Dorsolateral prefrontal cortex (tissue), 122 donors: ENCODE measurements at places on chromosomes 5 and 9.
A peak's percentile ranks its signal among the peaks of the same experiment; 100 is the strongest.

- DNase-seq, result no peak
These were observed 36.4 kb upstream of the DAB2 start for GRCh38 chr5:39461007-39461682.

DNA sequence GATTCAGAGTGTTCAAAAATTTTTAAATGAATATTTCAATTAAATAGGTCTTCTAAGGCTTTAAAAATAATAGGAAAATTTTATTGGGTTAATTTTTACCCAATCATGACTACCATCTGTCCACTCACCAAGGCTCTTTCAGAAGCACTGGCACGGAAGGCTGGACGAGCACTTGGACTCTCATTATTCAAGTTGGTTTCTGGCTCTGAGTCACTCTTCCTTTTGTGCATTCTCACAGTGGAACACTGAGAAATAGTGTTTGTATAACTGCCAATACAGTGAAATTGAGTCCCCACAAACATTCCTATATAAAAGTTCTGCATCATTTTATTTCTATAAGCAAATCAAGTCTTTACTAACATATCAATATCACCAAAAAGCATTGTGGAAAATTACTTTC is 1149.0 kb downstream of the EFNA5 start:
- DNase-seq, result no peak

DNA sequence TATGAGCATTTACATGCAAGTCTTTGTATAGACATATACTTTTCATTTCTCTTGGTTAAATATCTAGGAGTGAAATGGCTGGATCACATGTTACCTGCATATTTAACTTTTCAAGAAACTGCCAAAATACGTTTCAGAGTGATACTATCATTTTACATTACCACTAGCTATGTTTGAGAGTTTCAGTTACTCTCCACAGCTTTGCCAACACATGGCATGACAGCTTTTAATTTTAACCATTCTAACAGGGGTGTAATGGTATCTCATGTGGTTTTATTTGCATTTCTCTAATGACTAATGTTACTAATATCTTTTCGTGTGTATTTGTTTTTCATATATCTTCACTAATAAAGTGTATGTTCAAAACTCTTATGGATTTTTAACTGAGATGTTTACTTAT is 99.8 kb downstream of the DTWD2 start:
- DNase-seq, result no peak

DNA sequence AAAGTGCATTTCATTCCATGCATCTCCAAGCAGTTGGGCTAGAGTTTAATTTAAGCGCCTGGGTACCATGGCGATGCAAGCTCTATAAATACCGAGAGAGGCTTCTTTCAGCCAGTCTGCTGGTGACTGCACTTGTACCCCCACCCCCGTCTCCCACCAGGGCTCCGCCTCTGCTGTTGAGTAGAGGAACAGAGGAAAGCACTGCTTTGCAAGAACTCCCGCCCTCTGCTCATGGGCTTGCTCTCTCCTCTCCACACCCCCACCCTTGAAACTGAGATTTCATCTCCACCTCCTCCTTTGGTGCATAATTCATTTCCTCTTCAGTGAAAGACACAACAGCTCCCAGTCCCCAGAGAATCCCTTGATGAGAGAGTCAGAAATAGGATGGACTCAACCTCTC is 5.1 kb upstream of the WWC1 start:
- peak; percentile 62 for DNase-seq

GRCh38 chr5:31121224-31121623 is 72.3 kb upstream of the CDH6 start:
- DNase-seq, result no peak

- no peak for DNase-seq
These were observed 45.8 kb downstream of the PLEKHG4B start for GRCh38 chr5:137741-138140.

- no peak for DNase-seq
These were observed 134.0 kb downstream of the GCNT1 start for GRCh38 chr9:76592974-76593347.

- no peak for DNase-seq
These were observed 109.5 kb downstream of the TENT4A start for GRCh38 chr5:6822556-6823343.

- no peak for DNase-seq
These were observed 182.7 kb downstream of the PAPPA start for GRCh38 chr9:116336133-116336862.

- no peak for DNase-seq
These were observed 12.5 kb upstream of the SYNPO start for GRCh38 chr5:150627731-150628545.

DNA sequence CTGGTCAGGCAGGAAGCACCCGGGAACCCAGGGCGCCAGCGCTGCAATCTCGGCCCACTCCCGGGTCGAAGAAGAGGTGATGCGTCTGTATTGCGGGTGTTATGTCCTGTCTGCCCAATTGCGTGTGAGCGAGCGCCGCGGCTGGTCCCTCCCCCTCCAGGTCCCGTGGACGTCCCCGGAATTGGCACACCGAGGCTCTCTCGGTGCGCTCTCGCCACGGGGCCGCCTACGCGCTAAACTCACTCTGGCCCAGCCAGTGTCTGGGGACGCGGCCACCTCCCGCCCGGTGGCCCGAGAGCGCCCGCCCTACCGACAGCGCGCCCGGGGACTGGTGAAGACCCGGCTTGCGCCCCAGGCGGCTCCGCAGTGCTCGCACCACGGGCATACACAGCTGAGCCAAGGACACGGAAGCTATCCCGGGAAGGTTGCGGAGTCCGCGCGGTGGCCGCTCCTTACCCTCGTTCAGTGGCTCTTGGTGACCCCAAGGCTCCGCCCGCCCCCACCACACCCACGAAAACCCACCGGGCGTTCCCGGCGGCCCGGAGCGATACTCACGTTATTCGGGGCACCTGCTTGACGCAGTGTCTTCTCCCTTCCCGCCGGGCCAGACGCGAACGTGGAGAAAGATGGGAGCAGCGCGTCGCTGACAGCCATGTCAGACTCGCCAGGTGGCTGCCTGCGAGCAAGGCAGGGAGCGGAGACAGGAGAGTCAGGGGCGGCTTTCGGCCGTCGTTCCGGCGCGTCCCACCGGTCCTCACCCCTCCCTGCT is 1.0 kb downstream of the KLF4 start:
- no peak for DNase-seq
